Osteoblast (primary cell): ENCODE measurements at places on chromosomes 5 and 9.
A peak's percentile ranks its signal among the peaks of the same experiment; 100 is the strongest.

GRCh38 chr5:73759771-73760170, 133.8 kb downstream of the ARHGEF28 start:
- no peak for DNase-seq

GRCh38 chr5:143762636-143763220, 49.2 kb upstream of the HMHB1 start:
- DNase-seq: no peak

DNA sequence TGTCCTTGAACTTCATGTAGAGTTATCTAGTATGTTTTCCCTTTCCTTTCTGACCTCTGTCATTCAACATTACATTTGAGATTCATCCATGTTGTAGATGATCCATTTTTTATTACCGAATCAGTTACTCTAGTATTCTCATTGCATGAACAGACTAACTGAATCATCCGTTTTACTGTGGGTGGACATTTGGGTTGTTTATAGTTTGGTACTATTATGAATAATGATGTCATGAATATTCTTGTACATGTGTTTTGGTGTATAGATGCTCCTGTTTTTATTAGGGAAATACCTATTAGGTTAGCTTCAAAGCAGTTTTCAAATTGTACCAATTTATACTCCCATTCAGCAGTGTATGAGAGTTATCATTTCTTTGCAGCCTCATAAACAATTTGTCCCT, 94.3 kb upstream of the NIPAL4 start:
- DNase-seq: no peak

GRCh38 chr9:37974506-37975173, 70.7 kb upstream of the SLC25A51 start:
- peak; percentile 80 for DNase-seq

DNA sequence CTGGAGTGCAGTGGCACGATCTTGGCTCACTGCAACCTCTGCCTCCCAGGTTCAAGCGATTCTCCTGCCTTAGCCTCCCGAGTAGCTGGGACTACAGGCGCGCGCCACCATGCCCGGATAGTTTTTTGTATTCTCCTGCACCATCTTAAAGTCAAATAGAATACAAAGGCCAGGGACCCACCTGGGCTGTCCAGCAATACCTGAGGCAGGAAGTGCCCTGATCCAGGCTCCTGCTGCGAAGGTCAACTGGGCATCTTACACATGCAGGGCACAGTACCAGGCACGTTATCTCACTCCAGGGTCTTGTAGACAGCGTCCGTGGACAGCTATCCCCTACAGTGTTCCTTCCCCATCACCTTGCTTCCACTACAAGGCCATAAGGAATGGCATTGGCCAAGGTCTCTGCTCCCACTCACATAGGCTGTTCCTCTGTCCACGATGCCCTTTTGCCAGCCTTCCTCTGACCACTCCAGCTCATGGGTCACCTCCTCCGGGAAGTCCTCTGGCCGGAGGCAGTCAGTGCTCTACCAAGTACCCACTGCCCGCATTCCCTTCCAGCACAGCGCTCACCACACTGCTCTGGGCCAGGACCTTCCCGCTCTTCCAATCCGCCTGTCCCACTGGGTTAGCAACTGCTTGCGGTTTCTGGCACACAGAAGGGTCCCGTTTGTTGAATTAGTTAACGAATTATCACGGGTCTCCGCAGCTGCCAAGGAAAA, 978 bp downstream of the P4HA2 start:
- no peak for DNase-seq

DNA sequence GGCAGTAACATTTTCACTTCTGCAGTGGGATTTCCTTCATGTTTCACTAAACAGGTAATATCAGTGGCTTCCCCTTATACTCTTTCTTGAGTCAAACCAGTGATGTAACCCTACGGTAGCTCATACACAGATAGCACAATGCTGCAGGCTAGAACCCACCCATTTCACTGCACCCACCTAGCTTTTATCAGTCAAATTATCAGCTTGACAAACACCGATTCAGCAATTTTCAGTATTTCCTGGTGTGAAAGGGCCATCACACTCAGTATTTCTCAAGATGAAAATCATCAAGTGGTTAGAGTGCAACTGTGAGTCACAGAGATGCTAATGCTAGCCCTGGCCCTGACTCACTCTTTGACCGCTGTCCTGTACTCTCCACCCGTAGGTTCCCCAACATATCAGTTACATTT, 242.3 kb upstream of the PTGER4 start:
- peak; percentile 91 for DNase-seq

- no peak for DNase-seq
These were observed 25.4 kb upstream of the NKD2 start for GRCh38 chr5:983238-983524.

GRCh38 chr5:14557791-14558415, 23.7 kb upstream of the OTULINL start:
- no peak for DNase-seq

DNA sequence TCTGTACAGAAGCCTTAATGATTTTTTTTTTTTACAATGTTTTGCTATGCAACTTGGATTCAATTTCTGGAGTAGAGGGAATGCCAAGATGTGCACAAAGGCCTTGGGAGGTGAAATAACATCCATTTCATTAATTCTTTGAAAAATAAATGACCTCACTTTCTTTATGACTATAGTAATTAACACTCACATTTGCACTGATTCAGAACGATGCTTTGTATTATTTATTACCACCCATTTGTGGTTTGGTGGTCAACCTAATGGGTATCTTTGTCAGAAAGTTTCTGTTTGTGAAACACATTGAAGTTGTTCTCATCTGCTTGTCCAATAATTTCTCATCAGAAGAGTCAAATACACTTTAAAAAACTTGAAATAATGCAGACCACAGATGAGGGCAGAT, 169.3 kb downstream of the NTRK2 start:
- no peak for DNase-seq

DNA sequence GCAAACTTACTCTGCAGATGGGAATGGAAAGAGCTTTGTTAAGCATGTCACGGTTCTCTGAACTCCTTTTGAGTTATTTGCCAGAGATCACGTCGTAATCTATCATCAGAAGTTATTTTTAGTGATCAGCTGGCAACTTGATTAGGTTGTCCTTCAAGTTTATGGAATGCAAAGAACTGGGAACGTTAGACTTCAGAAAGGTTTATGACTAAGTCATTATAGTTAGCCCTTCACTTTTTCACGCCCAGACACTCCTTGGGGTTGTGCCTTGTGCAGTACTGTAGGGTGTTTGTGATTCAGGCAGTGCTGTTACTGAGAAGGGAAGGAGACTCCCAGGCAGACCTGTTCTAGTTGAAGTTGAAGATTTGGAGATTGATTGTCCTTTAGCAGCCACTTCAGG, 26.8 kb upstream of the PHF2 start:
- DNase-seq: no peak

DNA sequence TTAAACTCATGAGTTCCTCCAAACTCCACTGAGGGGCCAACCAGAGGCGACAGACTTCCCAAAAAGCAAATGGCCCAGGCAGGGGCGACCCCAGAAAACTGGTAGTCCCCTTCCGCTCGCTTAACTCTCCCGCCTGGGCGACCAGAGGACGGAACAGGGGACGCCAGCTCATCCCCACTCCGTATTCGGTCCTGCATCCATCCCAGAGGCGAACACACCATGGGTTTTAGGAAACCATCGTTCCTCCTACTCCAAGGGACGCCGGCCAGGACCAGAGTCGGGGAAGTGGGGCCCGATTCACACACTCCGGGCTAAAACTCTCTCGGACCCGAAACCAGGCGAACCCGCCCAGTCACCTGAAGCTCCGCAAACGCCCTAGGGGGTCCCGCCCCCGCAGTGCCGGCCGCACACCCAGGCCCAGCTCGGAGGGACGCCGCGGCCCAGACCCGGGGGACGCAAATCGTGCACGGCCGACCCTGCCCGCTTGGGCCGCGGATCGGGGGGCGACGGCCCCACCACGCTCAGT, 478 bp downstream of the TEX10 start:
- DNase-seq: peak; percentile 66

DNA sequence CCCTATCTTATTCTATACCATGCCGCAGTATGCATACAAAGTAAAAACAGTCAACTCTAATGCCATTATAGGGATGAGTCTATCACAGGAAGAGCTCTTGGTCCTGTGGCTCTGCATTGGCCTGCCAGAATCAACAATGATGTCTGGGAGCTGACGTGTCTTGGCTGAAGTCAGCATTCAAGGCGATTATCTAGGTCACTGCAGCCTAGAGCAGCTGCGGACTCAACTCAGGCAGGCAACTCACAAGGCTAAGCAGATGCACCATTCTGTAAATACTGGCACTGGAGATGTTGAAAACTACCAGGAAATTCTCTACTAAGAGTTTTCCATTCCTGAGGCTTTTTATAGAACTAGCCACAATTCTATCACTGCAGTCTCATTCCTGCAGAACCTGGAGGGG, 13.3 kb downstream of the SPATA9 start:
- peak; percentile 81 for DNase-seq

DNA sequence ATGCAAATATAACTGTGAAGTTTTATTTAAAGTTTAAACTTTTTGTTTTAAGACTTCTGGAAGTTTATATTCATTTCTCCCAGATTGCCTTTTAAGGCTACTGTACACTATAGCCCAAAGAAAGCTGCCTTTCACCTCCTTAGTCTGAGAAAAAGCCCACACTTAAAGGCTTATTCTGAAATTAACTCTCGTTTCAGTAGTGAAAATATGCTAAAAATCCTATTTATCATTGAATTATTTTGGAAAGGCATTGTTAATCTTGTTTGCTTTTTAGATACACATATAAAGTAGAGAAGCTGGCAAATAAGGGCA, 3.3 kb upstream of the PURA start:
- no peak for DNase-seq
